NCI-H1048 (cell line): ENCODE measurements at places on chromosomes 16 and 17.

- DNase-seq: no peak
These were observed 2.2 kb downstream of the CYTH1 start for GRCh38 chr17:78779850-78780249.

DNA sequence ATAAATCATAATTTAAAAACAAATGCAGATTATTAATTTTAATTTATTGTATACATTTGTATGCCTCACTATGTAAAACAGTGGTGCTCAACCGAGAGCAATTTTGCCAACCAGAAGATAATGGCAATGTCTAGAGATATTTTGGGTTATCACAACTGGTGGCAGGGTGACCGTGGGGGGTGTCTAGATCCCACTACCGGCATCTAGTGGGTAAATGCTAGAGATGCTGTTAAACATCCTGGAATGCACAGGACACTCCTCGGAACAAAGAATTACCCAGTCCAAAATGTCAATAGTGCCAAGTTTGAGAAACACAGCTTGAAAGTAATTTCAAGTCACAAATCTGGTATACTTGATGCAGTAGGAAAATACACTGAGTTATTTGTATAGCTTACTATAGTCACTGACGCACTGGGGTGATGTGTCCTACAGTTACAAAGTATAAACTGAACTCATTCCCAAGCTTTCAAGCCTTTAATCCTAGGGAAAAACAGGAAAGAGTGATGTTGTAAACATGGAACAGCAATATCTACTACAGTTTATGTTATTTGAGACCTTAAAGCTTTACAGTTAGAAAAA, 133.5 kb downstream of the BRIP1 start:
- DNase-seq: no peak

GRCh38 chr16:88941913-88942909, 34.8 kb downstream of the CBFA2T3 start:
- DNase-seq: peak; percentile 21

GRCh38 chr17:35743626-35744328, 9.3 kb downstream of the GAS2L2 start:
- no peak for DNase-seq

- DNase-seq: no peak
These were observed 87.8 kb downstream of the CYB561 start for GRCh38 chr17:63358111-63358839.

DNA sequence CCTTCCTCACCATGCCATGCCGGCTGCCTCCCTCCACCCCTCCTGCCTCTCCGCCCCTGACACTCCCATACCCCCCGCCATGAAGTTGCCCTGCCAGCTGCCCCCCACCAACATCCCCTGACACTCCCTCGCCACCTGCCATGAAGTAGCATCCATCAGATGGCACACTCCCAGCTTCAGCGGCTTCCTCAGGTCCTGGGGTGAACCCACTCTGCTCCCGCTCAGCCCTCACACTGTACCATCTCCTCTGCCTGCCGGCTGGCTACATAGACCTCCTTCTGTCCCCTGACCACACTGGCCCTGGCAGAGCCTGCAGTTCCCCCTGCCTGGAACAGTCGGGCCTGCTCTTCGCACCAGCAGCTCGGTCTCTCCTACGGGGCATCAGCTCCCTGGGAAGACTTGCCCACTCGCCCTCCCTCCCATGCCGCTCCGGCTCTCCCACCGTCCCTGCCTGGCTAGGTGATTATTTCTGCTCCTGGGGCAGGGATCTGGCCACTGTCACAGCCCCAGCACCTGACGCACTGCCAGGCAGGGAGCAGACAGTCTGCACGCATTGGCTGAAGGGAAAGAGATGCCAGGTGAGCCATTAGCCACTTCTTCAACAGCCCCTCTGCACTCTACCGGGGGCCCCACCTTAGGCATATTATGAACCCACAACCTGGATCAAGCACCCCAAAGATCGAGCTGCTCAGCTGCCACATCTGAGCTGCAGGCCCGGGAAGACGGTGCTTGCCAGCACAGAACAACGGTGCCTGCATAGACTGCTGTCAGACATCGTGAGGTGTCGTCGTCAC, 9.0 kb downstream of the CANT1 start:
- no peak for DNase-seq

DNA sequence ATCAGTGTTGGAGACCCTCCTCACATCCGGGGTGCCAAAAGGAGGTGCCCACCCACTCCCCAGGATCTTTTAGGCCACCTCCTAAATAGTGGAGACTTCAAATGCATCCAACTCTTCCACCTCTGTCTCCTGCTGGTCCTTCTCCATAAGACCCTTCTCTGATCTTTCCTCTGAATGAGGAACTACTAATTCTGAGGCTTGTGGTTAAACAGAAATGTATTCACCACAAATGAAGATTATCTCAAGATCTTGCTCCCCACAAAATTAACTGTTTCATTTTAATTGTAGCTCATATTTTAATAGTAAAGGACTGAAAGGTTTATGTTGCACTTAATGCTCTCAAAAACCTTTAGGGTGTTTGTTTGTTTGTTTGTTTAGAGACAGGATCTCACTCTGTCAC, 34.1 kb downstream of the TLE7 start:
- DNase-seq: no peak
